Stimulated activated CD4-positive, alpha-beta T cell treated with anti-CD3 and anti-CD28 coated beads, Interleukin-12 subunit alpha, Interleukin-12 subunit beta, amount 100 ng/mL, for 4 hours (primary cell): ENCODE measurements at places on chromosomes 12 and 14.

GRCh38 chr14:62994096-62994495 lies 51.2 kb downstream of the KCNH5 start:
- DNase-seq, result no peak

DNA sequence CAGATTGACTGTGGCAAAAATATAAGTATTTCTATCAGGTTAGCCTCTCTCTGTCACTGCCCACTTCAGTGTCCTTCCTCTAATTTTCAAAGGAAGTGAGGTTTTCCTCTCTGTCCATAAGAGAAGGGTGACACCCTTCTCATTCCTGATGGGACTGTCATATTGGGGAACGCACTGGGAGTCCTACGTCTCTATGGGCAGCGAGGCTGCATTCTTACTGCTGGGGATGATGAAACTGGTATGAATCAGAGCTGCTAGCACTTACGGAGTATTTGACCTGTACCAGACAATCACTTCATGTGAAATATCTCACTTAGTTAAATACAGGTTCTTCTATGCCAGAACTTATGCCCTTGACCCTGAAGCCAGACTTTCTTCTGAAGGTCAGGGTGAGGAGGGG lies 436.3 kb downstream of the DPF3 start:
- DNase-seq, result no peak

DNA sequence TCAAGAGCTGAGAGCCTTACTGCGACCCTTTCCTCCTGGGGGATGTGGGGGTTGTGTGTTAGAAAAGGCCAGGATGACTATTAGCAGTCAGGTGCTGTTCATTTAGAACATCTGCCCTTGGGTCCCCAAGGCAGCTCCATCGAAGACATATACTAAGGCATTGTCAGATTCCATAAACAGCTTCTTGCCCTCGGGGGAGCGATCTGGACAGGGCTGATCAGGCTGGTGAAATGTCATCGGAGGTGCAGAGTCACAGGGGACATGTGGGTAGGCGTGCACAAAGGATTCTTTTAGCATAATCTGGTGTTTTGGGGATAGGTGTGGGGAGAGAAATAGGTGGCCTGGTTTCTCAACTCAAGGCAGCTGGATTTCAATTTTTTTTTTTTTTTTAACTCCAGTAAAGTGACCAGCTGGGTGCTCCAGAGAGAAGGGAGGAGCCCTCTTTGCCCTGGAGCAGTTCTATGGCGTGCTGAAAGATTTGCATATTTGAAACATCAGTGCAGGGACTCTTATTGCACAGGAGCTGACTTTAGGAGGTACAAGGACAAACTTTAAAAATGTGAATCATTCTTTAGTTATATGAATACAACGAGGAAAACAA lies 160.1 kb downstream of the SUDS3 start:
- DNase-seq, result no peak

- no peak for DNase-seq
These were observed 171.6 kb downstream of the CALM1 start for GRCh38 chr14:90568405-90568804.

DNA sequence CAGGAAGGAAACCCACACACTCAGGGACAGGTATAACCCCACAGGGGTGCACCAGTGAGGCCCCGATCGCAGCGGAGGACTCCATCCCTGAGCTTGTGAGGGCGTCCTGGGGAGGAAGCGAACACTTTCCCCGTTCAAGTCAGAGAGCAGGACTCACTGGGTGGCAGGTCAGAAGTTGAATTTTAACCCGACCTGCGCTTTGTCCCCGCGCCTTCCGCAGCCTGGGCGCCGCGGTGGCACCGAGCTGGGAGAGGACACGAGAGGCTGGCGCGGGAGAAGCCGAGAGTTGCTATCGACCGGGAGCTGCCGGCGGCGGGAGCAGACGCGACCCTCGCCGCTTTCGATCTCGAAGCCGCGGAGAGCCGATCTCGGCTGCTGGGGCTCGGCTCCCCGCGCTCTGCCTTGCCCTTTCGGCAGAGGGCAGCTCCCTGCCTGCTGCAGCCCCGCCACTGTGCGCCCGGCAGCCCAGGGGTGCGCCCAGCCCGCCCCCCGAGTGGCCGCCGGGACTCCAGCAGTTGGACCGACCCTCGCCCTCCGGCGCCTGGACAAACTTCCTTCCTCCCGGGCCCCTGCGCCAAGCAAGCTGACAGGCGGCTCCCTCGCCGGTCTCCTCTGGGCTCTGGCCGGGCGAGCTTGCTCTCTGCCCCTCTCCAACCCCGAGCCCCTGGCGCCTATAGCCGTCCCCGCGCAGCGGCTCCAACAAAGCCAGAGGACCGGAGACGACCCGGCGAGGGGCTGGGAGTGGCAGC lies 918 bp downstream of the LIN7A start:
- DNase-seq, result no peak

DNA sequence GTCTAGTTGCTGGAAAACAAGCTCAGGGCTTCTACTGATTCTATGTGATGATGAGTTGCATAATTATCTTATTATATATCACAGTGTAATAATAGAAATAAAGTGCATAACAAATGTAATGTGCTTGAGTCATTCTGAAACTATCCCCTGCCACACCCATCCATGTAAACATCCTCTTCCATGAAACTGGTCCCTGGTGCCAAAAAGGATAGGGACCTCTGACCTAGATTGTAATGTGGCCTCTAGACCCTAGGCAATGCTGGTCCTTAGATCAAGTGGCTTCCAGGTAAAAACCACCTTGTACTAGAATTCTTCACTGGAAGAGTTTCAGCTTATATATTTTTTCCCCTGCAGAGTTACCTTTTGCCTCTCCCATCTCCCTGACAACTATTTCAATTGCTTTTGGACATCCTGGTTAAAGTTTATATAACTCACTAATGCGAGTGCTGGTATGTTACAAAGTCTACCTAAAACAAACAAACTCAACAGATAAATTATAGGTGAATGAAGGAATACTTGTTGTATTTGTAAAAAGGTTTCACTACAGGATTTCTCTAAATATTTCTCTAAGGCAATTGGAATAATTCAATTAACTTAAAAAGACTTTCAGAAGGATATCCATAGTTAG lies 462.5 kb downstream of the NAV3 start:
- no peak for DNase-seq

DNA sequence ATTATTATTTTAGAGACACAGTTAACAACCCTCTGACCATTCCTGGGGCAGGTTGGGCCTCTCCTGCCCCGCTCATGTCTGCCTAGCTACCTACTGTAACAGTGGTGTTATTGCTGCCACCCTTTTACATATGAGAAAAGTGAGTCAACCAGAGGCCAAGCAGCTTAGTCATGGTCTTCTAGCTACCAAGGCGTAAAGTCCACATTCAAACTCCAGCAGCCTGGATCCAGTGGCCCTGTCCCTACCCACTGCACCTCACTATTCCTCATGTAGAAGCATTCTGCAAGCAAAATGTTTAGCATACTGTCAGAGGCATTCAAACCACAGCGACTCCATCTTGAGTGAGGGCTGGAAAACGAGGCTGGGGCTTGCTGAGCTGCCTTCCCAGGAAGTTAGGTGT lies 95.8 kb downstream of the SLC15A4 start:
- DNase-seq, result no peak

GRCh38 chr12:122503783-122504590 lies 3.3 kb upstream of the ZCCHC8 start:
- no peak for DNase-seq

DNA sequence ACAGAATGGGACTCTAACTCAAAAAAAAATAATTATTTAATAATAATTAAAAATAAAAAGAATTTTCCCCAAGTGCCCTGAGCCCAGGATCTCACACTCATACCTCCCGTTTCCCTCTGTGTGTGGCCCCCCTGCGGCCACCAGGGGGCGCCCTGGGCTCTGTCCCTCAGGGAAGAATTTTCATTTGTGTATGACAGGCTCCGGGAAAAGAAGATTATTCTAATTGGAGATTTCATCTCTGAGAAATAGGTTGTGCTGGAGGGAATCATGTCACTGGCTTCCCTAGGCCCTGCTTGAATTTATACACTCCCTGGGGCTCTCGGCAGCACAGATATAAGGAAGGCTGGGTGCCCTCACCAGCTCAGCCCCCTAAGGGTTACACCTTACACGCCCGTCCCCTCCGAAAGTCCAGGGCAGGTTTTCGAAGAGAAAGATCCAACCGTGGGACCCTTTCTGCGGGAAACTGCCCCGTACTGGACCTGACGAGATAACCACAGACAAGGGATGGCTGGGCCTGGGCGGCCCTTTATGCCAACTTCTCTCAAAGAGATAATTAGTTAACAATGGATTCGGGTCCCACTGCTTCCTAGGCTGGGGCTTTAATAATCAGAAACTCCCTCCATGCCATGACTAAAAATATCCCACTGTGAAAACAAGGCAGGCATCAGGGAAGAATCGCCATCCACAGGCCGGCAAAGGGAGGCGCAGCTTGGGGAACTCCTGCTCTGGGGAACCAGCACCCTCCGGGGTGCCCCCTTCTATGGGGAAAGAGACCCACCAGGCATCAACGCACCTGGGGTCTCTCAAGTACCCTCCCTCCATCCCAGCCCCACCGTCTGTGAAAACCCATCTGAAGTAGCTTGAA lies 80.7 kb downstream of the KDM2B start:
- peak; percentile 74 for DNase-seq

DNA sequence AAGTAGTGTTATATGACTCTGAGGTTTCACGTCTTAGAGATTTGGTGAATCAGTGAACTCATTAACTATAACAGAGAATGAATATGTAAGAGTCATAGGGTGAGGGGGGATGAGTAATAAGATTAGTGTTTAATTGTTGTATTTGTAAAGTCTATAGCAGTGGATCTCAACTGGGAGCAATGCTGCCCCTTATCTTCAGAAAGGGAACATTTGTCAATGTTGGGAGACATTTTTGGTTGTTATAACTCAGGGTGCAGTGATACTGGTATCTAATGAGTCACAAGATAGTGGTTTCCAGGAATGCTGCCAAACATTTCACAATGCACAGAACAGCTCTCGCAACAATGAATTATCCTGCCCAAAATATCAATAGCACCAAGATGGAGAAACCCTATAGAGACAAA lies 1193.7 kb downstream of the GALC start:
- no peak for DNase-seq

- DNase-seq, result no peak
These were observed 14.4 kb upstream of the GUCY2C start for GRCh38 chr12:14710632-14711320.

- no peak for DNase-seq
These were observed 36.0 kb upstream of the RPH3A start for GRCh38 chr12:112755507-112755906.
